ENCODE measurements at places on chromosomes 5 and 9.
A peak's percentile ranks its signal among the peaks of the same experiment; 100 is the strongest.

- no peak for DNase-seq
Measured at GRCh38 chr9:27165068-27165467, 56.0 kb downstream of the TEK start.

DNA sequence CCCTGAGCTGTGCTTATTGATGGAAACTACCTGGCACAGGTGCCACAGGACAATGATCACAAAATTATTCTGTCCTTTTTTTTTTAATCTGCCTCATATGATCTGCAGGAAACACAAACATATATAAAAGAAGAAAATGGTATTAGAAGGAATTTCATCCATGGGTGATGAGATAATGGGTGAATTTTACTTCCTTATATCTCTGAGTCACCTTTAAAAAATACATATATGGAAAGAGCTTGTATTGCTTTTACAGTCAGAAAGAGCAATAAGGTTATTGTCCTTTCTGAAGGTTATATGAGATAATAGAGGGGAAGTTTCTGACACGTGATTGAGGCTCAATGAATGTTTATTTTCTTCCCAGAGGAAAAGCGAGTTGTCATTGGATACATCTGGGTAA lies 31.6 kb downstream of the NEURL1B start:
- DNase-seq, result no peak

DNA sequence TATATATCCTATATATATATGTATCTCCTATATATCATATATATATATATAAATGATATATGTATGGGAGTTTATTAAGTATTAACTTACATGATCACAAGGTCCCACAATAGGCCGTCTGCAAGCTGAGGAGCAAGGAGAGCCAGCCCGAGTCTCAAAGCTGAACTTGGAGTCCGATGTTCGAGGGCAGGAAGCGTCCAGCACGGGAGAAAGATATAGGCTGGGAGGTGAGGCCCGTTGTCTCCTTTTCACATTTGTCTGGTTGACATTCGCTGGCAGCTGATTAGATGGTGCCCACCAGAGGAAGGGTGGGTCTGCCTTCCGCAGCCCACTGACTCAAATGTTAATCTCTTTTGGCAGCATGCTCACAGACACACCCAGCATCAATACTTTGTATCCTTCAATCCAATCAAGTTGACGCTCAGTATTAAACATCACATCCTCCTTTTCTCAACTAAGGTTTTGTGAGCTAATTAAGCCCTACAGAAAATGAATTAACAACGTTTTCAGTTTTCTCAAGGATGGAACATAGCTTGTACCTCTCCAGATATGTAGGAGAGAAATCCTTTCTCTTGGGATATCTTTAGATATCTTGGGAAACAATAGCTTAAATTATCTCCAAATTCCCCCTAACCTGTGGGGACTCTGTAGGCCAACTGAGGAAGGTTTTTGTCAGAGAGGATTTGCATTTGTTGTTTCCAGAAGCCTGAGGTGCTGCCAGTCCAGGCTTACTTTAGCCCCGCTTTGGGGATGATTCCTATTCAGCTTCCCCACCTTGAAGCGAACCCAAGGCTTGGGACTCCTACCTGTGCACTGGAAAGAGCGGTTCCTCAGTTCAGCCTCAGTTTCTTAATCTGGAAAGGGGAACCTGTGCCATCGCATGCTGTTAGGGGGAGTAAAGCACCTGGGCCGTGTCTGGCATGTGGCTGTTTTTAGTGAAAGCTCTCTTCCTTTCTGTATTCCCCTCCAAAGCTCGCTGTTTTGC lies 163.2 kb downstream of the CACNA1B start:
- DNase-seq, result no peak

GRCh38 chr5:36494841-36495601 lies 111.4 kb upstream of the SLC1A3 start:
- DNase-seq, result no peak

DNA sequence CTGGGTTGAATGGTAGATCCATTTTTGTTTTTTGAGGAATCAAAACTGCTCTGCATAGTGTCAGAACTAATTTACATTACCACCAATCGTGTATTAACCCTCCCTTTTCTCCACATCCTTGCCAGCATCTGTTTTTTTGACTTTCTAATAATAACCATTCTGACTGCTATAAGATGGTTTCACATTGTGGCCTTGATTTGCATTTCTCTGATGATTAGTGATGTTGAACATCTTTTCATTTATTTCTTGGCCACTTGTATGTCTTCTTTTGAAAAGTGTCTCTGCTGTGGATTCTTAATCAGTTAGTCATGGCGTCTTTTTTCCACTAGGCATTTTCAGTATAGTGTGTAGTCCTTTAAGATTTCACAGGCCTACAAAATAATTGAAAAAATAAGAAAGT lies 2144.3 kb upstream of the C9orf72 start:
- no peak for DNase-seq

- DNase-seq, result no peak
Measured at GRCh38 chr5:66144834-66145390, 812 bp downstream of the SREK1 start.

DNA sequence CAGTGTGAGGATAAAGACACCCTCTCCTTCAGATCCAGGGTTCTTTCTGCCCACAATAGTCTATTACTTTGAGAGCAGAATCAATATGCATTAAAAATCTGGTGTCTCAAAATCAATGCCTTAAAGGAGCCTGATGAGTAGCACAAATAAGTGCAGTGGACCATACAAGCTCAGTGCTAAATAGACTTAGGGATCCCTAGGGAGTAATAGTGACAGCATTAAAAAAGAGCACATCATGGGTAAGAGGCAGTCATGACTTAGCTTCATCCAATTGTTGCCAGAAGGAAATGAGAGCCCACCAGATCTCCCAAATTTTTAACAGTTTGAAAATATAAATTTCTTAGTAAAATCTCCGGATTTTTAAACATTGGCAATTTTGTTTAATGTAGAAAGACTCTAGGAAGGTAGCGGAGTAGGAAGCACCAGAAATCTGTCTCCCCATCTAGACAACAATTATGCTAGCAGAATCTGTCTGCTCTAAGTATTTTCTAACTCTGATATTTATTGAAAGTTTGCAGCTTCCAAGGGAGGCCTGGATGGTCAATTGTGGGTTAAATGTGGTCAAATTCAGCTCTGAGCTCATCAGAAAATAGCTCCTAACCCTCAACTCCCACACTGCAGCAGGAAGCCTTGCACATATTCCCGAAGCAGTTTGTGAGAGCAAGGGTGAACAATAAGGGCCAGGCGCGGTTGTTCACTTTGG lies 443.9 kb downstream of the TLE1 start:
- no peak for DNase-seq

GRCh38 chr5:64968591-64969110 lies 199.9 kb downstream of the CWC27 start:
- no peak for DNase-seq

DNA sequence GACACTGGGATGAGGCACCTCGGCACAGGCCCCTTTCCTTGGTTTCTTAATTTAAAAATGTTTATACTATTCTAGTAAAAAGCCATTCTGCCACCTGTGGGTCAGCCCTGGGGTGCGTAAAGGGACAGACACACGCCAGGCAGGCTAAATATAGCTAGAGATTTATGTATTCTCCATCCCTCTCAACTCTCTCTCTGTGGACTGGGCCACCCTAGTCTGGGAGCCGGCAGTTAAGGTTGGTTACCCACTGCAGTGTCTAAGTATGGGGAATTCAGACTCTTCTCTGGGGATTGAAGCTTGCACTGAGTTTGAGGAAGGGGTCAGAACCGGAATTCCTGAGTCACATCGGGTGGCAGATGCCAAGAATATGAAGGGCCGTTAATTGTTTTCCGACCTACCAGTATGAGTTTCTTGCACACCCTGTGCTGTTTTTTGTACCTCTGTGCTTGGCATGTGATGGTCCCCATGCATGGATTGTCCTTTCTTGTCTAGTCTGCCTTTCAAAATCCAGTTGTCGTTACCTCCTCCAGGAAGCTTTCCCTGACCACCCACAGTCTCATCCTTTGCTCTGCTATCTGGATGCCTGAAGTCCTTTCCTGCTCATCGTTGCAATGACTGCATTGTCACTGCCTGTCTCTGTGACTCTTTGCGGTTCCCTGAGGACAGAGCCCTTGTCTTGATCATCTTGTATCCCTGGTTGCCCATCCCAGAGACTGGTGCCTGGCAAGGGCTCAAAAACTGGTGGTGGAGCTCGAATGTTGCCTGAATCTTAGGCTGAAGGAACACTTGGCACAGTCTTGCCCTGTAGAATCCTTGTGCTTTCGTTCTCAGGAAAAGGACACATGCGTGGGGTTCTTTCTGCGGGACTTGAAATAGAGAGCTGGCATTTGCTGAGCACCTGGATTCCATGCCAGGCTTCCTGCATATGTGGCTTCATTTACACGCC lies 2.1 kb downstream of the NEURL1B start:
- DNase-seq, result no peak

GRCh38 chr5:32955814-32956213 lies 244.7 kb downstream of the NPR3 start:
- DNase-seq, result no peak

- DNase-seq, result no peak
Measured at GRCh38 chr5:45601424-45601823, 94.8 kb downstream of the HCN1 start.

GRCh38 chr5:90307322-90307721 lies 102.2 kb downstream of the CETN3 start:
- DNase-seq, result no peak

DNA sequence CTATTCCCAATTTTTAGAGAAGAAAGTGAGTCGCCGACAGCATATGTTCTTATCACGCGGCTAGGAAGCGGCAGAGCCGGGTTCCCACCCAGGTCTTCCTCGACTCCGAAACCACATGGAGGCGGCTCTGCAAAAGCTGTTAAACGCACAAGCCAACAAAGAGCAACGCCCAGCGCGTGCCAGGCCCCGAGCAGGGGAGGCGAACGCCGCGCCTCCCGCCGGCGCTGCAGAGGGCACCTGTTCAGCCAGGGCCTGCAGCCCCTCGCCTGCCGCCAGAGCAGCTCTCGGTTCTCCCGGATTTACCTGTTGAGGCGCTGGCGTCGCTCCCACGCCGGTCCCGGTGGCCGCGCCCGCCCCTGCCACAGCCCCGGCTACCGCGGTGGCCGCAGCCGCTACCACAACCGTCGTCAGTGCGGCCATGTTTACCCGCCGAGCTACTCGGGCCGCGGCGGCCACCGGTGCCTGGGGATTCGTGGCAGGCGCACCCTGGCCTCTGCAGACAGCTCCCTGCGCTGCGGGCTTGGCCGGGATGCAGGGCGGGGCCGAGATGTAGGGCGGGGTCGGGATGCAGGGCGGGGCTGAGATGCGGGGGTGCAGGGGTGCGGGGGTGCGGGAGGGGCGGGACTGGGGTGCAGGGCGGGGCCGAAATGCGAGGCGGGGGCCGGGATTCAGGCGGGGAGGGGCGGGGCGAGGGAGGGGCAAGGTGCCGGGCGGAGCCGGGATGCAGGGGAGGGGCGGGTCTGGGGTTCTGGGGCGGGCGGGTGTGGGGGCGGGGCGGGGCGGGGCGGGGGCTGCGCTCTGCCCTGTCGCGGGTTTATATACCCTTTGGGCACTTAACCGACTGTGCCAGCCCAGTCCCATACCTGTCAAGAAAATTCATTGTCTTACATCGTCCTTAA lies at the start of gene CCDC112:
Gene CCDC112 (minus strand): TSS at position 531 of the 899 bp plus-strand sequence. CDS start 111 bp downstream, at position 420.
- peak; percentile 51 for DNase-seq

DNA sequence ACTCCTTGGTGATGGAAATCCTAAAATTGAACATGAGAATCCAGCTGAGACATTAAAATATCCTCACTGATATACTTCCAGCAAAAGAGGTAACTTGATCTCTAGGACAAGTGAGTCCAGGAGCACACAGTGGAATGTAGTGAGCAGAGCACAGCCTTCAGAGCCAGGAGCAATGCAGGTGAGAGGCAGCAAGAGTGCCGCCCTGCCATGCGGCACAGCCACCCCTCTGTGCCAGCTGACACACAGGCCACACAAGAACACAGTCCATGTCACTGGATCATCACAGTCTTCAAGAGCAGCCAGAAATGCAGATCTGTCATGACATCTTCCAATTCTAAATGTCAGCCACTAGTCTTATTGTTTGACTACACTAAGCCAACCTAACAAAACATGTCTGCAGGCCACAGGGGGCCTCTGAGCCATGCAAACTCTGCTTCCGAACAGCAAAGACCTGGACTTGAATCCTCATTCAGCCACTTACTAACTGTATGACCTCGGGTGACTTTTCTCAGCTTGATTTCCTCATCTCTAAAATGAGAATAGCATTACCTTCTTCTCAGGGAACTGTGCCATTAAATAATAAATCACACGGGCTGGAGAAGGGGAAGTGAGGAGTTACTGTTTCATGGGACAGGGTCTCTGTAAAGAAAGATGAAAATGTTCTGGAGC lies 47.0 kb downstream of the CCDC125 start:
- DNase-seq, result no peak

DNA sequence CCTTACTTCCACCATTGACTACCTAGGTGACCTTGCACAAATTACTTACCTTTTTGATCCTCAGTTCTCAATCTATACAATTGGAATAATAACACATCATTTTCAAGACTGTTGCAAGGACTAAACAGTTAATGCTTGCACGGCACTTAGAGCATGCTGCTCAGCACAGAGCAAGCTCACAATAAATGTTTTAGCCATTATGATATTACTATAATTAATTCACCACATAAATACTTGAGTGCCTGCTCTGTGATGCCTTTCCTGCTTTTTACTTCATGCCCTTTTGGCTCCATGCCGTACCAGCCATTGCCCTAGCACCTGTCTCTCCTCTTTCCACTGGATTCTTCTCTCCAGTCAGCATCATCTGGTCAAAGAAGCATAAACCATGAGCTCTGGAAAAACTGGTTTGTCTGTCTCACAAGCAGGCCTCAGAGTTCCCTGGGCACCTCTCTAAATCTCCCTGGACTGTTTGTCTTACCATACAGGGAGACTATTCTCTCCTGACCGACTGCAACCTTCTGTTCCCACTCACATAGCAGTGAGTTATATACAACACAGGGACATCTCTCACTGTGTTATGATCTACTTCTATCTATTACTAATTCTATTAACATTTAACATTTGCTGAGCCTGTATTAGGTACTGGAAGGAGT lies 260.4 kb upstream of the ADRA1B start:
- no peak for DNase-seq

- DNase-seq, result no peak
Measured at GRCh38 chr5:77635917-77636640, 2.4 kb downstream of the OTP start.

- no peak for DNase-seq
Measured at GRCh38 chr5:155735388-155735787, 591.6 kb upstream of the SGCD start.

- DNase-seq, result no peak
Measured at GRCh38 chr9:36893184-36893583, 140.9 kb downstream of the PAX5 start.

DNA sequence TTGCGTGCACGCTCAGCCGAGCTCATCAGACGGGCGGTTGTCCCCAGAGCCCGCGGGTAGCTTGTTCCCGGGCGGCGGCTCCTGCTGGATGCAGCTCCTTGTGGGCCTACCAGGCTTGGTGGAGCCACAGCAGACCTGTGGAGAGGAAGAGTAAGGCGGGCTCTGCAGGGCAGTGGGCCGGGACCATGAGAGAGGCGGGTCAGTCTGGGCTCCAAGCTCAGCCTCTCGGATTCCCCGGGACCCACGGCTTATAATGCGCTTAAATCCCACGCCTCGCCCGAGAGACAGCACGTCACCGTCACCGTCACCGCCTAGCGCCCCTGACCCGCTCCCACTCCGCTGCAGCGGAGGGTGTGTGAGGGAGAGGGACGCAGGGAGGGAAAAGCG lies 1.9 kb upstream of the ANKRD18A start:
- DNase-seq, result no peak
